ENCODE measurements at places on chromosomes 13 and 19.

DNA sequence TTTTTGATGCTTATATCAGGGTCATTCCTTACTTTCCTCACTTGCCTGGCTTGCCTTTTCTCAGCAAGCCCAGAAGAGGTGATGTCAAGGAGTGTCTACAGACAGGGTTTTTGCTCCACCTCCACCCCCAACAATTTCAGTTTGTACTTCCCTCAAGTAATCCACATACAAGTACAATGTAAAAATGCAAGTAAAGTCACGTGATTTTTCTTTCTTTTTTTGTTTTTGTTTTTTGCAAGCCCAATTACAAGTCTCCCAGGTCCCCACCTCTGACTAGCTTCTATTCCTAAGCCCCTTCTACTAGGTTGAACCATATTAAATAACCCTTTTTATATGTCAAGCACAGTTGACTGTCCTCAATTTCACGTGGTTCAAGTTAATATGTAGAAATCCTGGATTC is 579.6 kb downstream of the DIAPH3 start:
- DNase-seq: no peak

GRCh38 chr13:108020027-108020426 is 195.3 kb downstream of the LIG4 start:
- DNase-seq: peak; percentile 5

GRCh38 chr13:80962173-80962572 is 621.2 kb upstream of the SPRY2 start:
- peak; percentile 63 for DNase-seq

- no peak for DNase-seq
These were observed 6.4 kb upstream of the TMC4 start for GRCh38 chr19:54179262-54179852.

- DNase-seq: peak; percentile 89
These were observed 103.1 kb downstream of the TNFRSF19 start for GRCh38 chr13:23673354-23673753.

GRCh38 chr13:70424928-70425327 is 316.7 kb upstream of the KLHL1 start:
- no peak for DNase-seq

DNA sequence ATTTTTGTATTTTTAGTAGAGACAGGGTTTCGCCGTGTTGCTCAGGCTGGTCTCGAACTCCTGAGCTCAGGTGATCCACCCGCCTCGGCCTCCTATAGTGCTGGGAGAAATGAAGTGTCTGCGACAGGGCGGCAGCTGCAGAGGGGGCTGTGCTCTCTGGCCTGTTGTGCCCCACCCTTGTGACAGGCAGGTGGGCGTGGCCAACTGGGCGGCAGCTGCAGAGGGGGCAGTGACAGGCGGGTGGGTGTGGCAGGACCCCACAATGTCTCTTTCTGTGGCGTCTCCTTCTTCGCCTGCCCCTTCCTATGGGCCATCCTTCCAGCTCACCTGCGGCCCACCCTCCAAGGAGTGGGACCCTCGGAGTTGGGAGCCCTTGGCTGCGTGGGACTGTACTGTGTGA is 11.8 kb downstream of the STK11 start:
- DNase-seq: no peak

- DNase-seq: no peak
These were observed 99.3 kb downstream of the DHRS12 start for GRCh38 chr13:51704399-51705313.

- DNase-seq: no peak
These were observed 102.5 kb downstream of the FLT1 start for GRCh38 chr13:28392428-28392827.

- no peak for DNase-seq
These were observed 7.2 kb downstream of the ABHD13 start for GRCh38 chr13:108225440-108225839.

GRCh38 chr19:18234194-18234593 is 8.0 kb upstream of the PDE4C start:
- DNase-seq: no peak
